ENCODE measurements at places on chromosomes 5 and 9. TPM values are rescaled to one million over a fixed set of nuclear protein-coding genes. Genes with fewer than 3 reads are reported as not detected.
A peak's percentile ranks its signal among the peaks of the same experiment; 100 is the strongest.

DNA sequence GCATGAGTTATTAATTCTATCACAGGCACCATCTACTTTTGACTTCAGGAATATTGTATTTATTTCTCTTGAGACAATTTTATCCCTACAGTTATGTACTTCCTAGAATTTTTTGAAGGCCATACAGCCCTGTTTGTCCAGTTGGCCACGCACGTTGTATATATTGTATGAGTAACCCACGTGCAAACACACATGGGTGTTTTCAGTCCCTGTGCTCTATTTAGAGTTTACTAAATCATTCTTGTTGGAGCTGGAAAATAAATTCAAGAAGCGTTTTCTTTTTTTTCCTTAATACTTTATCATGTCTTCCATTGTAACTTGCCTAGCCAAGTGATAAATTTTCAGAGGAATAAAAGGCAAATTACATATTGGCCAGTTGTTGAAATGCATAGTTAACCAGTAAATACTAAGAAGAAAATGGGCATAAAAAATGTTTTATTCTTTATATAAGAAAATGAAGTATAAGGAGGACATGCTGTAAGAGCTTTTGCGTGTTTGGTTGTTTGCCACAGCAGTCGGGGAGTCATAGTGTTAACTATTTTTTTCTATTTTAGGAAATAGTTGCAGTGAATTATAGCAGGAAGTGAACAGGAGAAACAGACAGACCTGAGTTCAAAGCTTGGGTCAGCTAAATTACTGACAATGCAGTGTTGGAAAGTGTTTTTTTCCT, 86.4 kb upstream of the MINAR2 start:
- DNase-seq: no peak

DNA sequence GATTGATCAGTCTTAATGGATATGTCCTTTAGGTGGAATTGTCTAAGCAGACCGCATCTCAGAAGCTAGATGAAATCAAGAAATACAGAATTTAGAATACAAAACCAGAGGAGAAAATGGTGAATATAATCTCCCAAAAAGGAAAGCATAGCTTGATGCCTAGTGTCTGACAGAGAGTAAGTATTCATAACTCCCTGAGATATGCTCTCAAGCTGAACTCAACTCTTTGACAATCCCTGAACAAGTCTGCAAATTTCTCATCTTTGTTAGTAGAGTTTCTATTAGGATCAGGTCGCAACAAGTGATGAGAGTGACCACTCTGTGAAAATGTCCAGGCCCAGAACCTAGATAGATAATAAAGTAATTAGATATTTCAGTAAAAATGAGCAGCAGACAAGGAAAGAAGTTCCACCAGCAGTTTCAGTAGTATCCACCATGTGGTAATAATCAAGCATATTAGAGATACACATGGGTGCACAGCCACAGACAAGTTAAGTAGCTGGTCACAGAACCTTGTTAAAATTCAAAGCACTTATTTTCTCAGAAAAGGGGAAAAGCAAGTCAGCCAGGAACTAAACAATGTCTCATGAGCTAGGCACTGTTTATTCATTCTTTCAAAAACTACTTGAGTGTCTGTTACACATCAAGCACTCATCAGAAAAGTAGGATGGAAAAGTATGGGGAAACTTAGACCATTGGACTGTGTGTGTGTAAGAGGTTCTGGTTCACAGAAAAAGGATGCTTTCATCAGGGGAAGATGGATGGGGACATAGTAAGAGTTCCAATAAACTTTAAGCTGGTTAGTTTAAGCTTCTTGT, 481.5 kb upstream of the TUSC1 start:
- peak; percentile 47 for DNase-seq

DNA sequence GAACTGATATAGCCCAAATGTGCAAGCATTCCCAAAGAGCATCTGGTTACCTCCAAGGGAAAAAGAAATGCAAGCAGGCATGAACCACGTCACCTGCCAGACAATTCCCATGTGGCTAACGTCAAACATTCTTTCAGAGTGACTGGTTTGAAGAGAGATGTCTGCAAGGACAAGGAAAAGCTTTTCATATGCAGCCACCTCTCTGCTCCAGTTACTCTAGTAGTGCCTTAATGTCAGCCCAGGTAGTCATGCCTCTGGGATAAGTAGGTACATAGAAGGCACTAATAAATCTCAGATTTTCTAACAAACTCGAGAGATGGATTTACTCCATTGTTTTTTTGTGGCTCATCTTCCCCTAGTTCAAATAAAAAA, 96.8 kb upstream of the IFNK start:
- peak; percentile 18 for DNase-seq

GRCh38 chr9:100653643-100654334, 75.9 kb downstream of the CAVIN4 start:
- DNase-seq: no peak

- no peak for DNase-seq
These were observed 297.7 kb downstream of the IRX2 start for GRCh38 chr5:2453781-2454180.

DNA sequence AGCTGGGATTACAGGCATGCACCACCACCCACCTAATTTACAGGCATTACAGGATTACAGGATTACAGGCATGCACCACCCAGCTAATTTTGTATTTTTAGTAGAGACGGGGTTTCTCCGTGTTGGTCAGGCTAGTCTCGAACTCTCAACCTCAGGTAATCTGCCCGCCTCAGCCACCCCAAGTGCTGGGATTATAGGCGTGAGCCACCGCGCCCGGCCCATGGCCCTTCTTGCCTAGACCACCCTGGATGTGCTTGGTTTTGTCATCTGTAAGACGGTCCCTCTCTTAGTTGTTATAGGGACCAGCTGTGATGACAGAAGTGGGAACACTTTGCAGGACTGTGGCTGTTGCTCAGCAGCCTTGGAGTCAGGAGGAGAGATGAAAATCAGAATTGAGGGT, 3.5 kb upstream of the PHYKPL start:
- no peak for DNase-seq

Gene SH2D3C
- total RNA-seq: 0.28 TPM

Data from IMR-90 (cell line).